ENCODE measurements at places on chromosomes 6 and 20. TPM values are rescaled to one million over a fixed set of nuclear protein-coding genes. Genes with fewer than 3 reads are reported as not detected.

DNA sequence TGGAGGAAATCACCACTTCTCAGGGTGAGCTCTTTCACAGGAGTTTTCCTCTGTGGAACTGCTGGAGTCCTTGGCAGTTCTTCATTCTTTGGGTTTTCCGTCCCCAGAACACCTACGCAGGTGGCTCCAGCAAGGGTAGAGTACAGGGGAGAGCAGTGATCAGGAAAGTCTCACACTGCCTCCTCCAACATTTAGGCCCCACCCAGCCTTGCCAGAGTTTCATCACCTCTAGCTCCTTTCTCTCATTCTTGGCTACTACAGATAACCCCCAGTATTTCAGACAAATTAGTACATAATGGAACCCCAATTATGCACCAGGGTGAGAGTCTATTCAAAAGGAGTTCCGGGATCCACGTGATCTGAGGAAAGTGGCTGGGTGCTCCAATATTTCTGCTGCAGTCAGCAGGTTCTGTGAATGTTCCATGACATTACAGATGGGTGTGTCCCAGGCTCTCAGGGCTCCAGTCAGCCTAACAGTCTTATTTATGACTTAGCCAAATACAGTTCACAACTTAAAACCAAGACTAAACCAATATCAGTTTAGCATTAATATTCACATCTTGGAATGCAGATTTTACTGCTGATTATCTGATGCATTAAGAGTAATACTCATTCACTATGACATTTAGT lies 44.6 kb downstream of the GPR63 start:
- no peaks in the 10 kb centered on the region for H3K4me1 ChIP-seq
- H3K36me3 ChIP-seq, result no peaks in the 10 kb centered on the region
- no peak overlapping the region for H3K27ac ChIP-seq
- no peaks in the 10 kb centered on the region for H3K27me3 ChIP-seq
- DNase-seq, result no peak

Gene VGLL2
- not detected for total RNA-seq

- H3K27me3 ChIP-seq, result no peaks in the 10 kb centered on the region
- H3K4me3 ChIP-seq, result no peak overlapping the region
- no peaks in the 10 kb centered on the region for H3K4me1 ChIP-seq
- no peak for DNase-seq
- H3K27ac ChIP-seq, result no peak overlapping the region
- H3K36me3 ChIP-seq, result no peaks in the 10 kb centered on the region
Measured at GRCh38 chr6:142722012-142722411, 223.0 kb downstream of the HIVEP2 start.

DNA sequence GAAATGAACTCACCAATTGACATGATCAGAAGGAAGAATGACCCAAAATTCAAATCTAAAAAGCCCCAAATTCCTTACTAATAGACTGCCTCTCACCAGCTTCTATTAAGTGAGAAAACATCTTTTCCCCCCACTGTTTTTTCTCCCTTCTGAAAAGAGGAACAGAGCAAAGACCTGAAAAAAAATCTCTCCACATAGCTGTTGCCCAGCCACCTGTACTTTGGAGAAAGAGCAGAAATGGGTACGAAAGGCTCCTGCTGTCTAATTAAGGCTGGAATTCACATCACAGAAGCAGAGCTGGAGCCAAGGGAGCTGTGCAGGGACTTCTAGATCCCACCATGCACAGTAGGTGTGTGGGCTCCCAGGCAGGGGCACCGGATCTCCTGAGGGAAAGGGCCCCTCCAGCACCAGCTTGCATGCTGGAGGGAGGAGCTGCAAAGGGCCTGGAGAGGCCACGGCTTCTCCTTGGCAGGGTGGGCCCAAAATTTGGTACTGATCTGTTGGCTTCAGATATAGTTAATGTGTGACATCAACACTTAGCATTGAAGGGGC lies 73.2 kb upstream of the DUSP22 start:
- H3K27me3 ChIP-seq, result no peaks in the 10 kb centered on the region
- no peaks in the 10 kb centered on the region for H3K36me3 ChIP-seq
- no peak for DNase-seq

Gene CLPSL2
- total RNA-seq, result not detected

DNA sequence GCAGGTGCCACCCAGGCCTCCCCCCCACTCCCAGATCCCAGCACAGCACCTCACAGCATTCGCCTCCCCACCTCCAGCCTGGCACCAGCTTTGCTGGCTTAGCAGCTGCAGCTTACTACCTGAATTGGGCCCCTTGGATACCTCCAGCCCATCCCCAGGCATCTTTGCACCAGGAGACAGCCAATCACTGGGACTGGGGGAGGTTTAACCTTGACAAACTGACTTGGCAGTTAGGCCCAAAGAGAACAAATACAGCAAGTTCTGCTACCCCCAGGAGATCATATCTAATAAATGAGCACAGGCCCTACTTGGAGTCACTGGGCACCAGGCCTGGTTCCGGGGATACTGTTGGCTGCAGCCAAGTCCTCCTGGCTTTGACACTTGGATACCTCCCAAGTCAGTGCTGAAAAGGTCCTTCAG lies 8.8 kb downstream of the PDRG1 start:
- H3K27ac ChIP-seq, result no peak overlapping the region
- no peaks in the 10 kb centered on the region for H3K27me3 ChIP-seq
- no peak for DNase-seq
- H3K4me1 ChIP-seq, result no peaks in the 10 kb centered on the region
- H3K4me3 ChIP-seq, result no peak overlapping the region

- H3K36me3 ChIP-seq, result no peaks in the 10 kb centered on the region
- DNase-seq, result no peak
- H3K27me3 ChIP-seq, result no peaks in the 10 kb centered on the region
- H3K4me3 ChIP-seq, result no peak overlapping the region
Measured at GRCh38 chr20:58073945-58074856, 154.3 kb downstream of the ANKRD60 start.

- no peak for DNase-seq
- no peaks in the 10 kb centered on the region for H3K36me3 ChIP-seq
- no peaks in the 10 kb centered on the region for H3K4me1 ChIP-seq
Measured at GRCh38 chr6:13522656-13523055, 35.3 kb upstream of the GFOD1 start.

Gene BPIFA1
- not detected for total RNA-seq

- H3K27me3 ChIP-seq, result no peaks in the 10 kb centered on the region
- H3K4me1 ChIP-seq, result no peaks in the 10 kb centered on the region
- H3K4me3 ChIP-seq, result no peak overlapping the region
- H3K36me3 ChIP-seq, result no peaks in the 10 kb centered on the region
- DNase-seq, result no peak
- no peak overlapping the region for H3K27ac ChIP-seq
Measured at GRCh38 chr6:128259730-128260685, 260.4 kb downstream of the PTPRK start.

Gene C6orf58
- total RNA-seq, result not detected

Gene VIP
- 22.4 TPM for total RNA-seq

All from Peyer's patch (tissue), 4 donors.